Naive thymus-derived CD8-positive, alpha-beta T cell (primary cell): ENCODE measurements at places on chromosomes 12 and 14. TPM values are rescaled to one million over a fixed set of nuclear protein-coding genes. Genes with fewer than 3 reads are reported as not detected.

- no peak for DNase-seq
Observed at GRCh38 chr12:22037947-22038346, 8.1 kb upstream of the CMAS start.

The DPY19L2 gene
- 15.4 TPM for total RNA-seq

DNA sequence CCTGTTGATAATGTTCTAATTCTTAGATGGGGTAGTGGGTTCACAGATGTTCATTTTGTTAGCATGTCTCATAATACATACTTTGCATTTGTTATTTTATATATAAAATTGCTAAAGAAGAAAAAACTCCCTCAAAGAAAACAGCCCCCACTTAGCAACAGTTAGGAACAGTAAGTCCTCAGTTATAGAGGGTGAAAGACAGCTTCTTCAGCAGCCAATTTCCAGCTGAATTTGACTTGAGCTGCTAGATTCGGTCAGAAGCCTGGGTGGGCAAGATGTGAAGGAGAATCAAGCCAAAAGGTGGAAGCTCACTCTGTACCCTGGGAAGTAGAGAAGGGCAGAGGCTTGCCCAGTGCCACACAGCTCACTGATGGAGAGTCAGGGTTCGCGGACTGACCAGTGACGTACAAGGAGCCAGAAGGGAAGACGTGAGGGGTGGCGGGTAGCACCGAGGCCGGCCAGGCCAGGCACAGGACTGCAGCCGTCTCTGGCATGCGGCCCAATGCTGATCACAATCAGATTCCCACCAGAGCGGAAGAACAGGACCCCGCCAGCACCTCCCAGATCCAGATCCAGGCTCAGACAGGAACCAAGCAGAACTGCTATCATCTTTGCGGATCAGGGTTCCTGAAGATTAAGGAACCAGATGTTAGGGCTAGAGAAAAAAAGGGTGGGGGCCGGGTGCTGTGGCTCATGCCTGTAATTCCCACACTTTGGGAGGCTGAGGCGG lies 30.4 kb upstream of the VWF start:
- no peak for DNase-seq

- no peak for DNase-seq
Observed at GRCh38 chr12:120961604-120962531, 16.5 kb upstream of the HNF1A start.

The NKX2-1 gene
- total RNA-seq: not detected

- DNase-seq: no peak
Observed at GRCh38 chr12:29225834-29226233, 76.8 kb downstream of the FAR2 start.

GRCh38 chr14:101527987-101528386 lies 33.3 kb upstream of the DIO3 start:
- no peak for DNase-seq
